ENCODE measurements at places on chromosomes 16 and 17. TPM values are rescaled to one million over a fixed set of nuclear protein-coding genes. Genes with fewer than 3 reads are reported as not detected.
A peak's percentile ranks its signal among the peaks of the same experiment; 100 is the strongest.

DNA sequence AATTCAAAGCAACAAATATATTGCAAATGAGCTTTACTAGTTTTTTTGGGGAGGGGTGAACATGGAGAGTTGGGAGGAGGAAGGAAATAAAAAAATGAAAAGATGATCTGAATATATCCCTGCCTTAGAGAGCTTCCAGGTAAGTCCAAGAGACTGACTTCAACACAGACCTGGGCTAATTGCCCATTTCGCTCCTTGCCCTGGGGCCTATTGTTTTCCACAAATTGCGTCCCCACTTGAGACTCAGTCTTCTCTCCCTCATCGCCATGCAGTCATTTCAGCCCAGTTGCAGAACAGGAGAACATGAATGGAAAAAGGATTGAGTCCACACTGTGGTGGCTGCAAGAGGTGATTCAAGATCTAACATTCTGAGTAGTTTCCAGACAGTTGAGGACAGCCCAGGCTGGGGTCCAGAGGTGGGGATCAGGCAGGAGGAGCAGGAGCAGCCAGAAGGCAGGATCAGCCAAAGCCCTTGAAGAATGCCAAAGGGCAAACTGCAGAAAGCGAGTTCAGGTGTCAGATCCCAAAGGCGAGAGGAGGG is 21.6 kb upstream of the TOB1 start:
- no peak for DNase-seq

- no peak for DNase-seq
Observed at GRCh38 chr17:5530265-5531084, 44.1 kb downstream of the MIS12 start.

DNA sequence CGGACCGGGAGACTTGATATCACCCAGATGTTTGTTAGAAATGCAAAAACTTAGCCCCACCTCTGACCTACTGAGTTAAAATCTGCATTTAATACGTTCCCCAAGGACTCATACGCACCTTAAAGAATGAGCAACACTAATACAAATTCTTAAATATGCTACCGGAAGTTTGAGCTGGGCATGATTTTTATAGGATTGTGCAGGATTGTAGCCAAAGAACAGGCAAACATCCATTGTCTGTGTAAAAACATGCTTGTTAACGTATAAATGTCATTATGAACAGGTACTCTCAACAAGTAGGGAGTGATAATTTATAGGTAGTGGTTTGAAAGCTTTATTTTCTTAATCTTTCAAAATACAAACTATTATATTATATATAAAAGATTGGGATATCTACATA is 22.3 kb upstream of the COX10 start:
- no peak for DNase-seq

GRCh38 chr17:70968302-70968701 is 799.0 kb downstream of the KCNJ2 start:
- no peak for DNase-seq

- no peak for DNase-seq
Observed at GRCh38 chr17:62573480-62574117, 53.9 kb upstream of the MRC2 start.

- peak; percentile 79 for DNase-seq
Observed at GRCh38 chr16:66264311-66265047, 102.0 kb upstream of the CDH5 start.

DNA sequence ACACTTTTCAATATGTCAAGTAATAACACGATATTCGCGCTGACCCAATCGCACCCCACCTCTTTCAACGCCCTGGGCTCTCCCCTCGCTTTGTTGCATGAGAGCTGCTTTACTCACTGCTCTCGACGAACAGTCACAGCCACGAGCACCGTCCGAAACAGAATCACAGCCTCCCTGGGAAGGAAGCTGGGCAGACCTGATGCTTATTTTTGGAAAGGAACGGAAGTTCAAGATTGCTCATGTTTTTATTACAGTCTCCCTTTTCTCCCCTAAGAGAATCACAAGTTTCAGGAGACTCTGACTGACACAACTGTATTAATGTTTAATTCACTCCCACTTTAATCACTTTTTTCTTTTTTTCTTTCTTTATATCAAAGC is 67.8 kb downstream of the ANKRD11 start:
- DNase-seq, result no peak

DNA sequence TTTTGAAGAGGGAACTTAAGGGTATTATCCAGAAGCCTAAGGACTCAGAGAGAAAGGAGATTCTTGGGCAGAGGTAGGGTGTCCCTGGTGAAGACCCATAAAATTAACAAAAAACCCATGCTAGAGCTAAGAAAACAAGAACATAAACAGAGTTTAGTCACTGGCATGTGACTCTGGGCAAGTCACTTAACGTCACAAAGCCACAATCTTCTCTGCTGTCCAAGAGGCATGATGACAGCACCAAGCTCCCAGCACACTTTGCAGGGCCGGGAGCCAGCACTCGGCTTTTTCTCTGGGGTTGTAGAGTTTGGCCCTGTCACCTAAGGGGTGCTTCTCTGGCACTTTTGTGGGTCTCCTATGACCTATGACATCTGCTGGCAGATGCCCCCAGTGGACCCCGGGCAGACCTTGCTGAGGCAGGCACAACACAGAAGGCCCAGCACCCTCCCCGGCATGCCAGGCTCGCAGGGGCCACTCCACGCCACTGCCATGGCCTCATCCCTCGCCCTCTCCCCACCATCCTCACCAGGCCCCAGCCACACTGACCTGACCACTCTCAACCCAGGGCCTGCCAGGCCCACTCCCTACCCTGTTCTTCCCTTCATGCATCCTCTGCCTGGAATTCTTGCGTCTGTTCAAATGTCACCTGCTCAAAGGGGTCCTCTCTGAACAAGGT is 69.8 kb downstream of the DYNLRB2 start:
- no peak for DNase-seq

GRCh38 chr17:82155606-82156005 is 57.0 kb downstream of the CCDC57 start:
- DNase-seq, result no peak

DNA sequence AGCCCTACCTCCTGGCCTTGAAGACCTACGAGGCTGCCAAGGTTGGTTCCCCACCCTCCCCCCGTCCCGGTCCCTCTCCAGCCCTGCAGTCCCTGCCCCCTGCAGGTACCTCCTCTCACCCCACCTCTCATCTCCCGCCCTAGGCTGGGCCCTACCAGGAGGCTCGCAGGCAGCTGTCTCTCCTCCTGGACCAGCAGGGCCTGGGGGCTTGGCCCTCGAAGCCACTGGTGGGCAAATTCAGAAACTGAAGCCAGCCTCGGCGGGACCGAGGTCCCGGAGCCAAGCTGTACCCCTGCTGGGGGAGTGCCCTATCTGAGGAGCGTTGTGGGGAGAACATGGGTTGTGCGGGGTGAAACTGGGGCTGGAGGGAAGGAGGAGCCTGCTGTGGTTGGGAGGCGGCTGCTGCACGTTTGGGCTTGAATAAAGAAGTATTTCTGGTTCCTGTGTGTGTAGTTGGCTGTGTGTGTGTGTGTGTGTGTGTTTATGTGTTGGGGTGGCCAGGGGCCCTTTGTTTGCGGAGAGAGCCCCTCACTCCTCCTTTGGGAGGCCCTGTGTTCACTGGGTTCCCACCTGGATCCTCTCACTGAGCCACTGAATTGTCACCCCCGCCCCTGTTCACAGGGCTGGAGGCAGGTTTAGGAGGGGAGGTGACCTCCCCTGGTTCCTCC is 5.9 kb downstream of the ADAD2 start:
- DNase-seq, result no peak

DNA sequence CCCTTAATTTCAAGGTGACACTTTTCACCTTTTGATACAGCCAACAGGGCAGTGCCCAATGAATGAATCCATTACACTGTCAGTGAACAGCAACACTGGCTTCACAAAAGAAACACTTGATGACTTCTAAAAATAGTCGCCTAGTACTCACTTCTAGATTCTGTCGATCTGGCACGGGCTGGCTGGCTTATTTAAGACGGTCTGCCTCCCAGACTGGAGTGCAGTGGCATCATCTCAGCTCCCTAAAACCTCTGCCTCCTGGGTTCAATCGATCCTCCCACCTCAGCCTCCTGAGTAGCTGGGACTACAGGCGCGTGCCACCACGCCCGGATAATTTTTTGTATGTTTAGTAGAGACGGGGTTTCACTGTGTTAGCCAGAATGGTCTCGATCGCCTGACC is 1.9 kb downstream of the NDUFAB1 start:
- DNase-seq, result no peak

KRTAP4-5 gene
- not detected for total RNA-seq

Measured in vagina (tissue), 2 donors.